ENCODE measurements at places on chromosomes 13 and 19. TPM values are rescaled to one million over a fixed set of nuclear protein-coding genes. Genes with fewer than 3 reads are reported as not detected.
A peak's percentile ranks its signal among the peaks of the same experiment; 100 is the strongest.

RXFP2 gene
- not detected for total RNA-seq

PPM1N gene
- 3.5 TPM for total RNA-seq

GRCh38 chr13:96940961-96941360 lies 53.3 kb downstream of the OXGR1 start:
- ATAC-seq: no peak

DNA sequence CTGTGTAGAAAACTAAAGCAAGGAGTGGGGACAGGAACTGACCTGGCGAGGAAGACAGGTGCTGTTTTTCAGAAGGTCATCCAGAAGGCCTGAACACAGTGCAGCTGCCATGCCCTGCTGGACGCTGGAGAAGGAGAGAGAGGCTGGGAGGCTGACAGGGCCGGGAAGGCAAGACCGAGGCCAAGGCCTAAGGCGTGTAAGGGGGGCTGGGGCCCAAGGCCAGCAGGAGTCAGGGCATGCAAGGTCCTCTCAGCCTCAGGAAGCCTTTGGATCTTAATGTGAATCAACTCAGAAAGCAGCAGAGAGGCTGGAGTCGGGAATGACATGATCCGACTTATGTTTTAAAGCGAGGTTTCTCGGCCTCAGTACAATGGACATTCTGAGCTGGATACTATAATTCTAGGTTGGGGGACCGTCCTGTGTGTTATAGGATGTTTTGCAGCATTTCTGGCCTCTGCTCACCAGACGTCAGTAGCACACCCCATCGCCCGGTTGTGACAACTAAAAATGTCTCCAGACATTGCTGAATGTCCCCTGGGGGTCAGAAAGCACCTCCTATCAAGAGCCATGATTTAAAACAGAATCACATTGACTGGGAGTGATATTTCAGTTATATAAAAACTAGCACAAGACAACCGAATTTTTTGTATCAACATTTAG lies 530.4 kb downstream of the MYO16 start:
- no peak for ATAC-seq

DNA sequence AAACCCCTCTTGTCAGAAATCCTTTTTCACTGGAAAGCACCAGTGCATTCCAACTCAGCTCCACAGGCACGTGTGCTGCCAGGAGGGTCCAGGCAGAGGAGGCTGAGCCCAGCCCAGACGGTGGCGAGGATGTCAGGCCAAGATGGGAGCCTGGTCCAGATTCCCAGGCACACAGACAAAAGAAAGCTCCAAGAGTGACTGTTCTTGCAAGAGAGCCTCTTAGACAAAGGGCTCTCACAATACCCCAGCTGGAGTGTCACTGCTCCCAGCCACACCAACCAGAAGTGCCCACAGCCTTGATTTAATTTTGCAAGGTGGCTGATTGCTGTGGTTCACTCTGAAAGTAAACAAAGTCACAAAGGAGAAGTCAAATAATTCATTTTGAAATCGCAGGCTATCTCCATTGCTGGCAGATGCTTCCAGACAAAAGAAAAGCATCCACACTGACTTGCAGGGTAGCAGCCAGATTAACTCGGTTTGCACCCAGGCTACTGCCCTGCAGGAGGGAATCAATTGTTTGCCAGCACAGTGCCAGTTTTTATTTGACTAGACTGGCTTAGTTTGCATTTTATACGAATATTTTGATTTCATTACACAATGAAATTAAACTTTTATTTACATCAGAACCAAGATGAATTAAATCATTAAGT lies 95.1 kb downstream of the RAB20 start:
- ATAC-seq: peak; percentile 89

LILRA6 gene
- total RNA-seq: 0.21 TPM

IGSF23 gene
- 0.38 TPM for total RNA-seq

TPTE2 gene
- total RNA-seq: 0.27 TPM

PRSS57 gene
- total RNA-seq: 0.47 TPM

GSX1 gene
- total RNA-seq: 0.92 TPM

GRCh38 chr19:35459414-35460082 lies 11.5 kb downstream of the FFAR2 start:
- ATAC-seq: no peak

ZNF829 gene
- total RNA-seq: 1.2 TPM

GRCh38 chr13:89541091-89542030 lies 1806.1 kb upstream of the MIR17HG start:
- no peak for ATAC-seq

- ATAC-seq: peak; percentile 96
Measured at GRCh38 chr13:76764429-76764828, 121.8 kb downstream of the KCTD12 start.

LINGO3 gene
- total RNA-seq: 0.29 TPM

USHBP1 gene
- total RNA-seq: 0.97 TPM

GRCh38 chr13:40580566-40581276 lies 85.7 kb downstream of the FOXO1 start:
- ATAC-seq: no peak

ZNF540 gene
- 10.7 TPM for total RNA-seq

ZSCAN22 gene
- total RNA-seq: 3.3 TPM

Measured in motor neuron (in vitro differentiated cells).